ENCODE measurements at places on chromosomes 2 and 18. TPM values are rescaled to one million over a fixed set of nuclear protein-coding genes. Genes with fewer than 3 reads are reported as not detected.
A peak's percentile ranks its signal among the peaks of the same experiment; 100 is the strongest.

The GREB1 gene
- 1.4 TPM for polyA plus RNA-seq

DNA sequence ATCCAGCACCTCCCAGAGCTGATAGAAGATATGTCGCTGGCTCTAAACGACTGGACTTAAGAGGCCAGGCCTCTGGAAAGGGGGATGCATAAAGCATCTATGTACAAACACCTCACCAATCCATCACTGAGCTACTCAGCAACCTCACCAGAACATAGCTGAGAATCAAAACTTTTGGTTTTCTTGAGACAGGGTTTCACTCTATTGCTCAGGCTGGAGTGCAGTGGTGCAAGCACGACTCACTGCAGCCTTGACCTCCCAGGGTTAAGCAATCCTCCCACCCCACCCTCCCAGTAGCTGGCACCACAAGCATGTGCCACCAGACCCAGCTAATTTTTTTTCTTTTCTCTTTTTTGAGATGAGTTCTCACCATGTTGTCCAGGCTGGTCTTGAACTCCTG is 62.9 kb upstream of the MSH6 start:
- no peaks in the 10 kb centered on the region for H3K4me1 ChIP-seq
- no peaks in the 10 kb centered on the region for H3K27me3 ChIP-seq
- H3K4me3 ChIP-seq = no peak overlapping the region
- no peaks in the 10 kb centered on the region for H3K36me3 ChIP-seq

DNA sequence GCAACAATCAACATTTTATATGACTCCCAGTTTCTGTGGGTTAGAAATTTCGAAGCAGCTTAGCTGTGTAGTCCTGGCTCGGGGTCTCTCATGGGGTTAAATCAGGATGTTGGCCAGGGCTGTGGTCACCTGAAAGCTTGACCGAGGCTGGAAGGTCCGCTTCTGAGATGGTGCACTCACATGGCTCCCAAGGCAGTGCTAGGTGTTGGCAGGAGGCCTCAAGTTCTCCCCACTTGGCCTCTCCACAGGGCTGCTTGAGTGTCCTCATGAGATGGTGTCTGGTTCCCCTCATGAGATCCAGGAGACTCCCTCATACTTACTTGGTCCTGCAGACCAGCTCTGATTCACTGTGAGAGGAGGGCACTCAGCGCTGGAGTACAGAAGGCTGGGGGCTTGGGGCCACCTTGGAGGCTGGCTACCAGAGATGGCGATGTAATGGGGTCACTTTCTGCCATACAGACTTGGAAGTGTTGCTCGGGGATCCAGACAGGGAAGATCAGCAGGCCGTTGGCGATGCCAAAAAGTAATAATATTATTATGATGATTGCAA is 98.8 kb downstream of the INHBB start:
- H3K36me3 ChIP-seq = no peaks in the 10 kb centered on the region
- peaks cover 32% of the 10 kb centered on the region for H3K27me3 ChIP-seq
- H3K27ac ChIP-seq = no peak overlapping the region
- DNase-seq = no peak
- no peak overlapping the region for H3K4me3 ChIP-seq

The TCF7L1 gene
- polyA plus RNA-seq = 6.1 TPM

The HDAC4 gene
- polyA plus RNA-seq = 15.2 TPM

GRCh38 chr2:208186465-208186864 is 3.4 kb downstream of the C2orf80 start:
- peaks cover 22% of the 10 kb centered on the region for H3K27me3 ChIP-seq
- H3K4me3 ChIP-seq = no peak overlapping the region
- no peaks in the 10 kb centered on the region for H3K4me1 ChIP-seq
- H3K27ac ChIP-seq = no peak overlapping the region
- H3K36me3 ChIP-seq = no peaks in the 10 kb centered on the region

DNA sequence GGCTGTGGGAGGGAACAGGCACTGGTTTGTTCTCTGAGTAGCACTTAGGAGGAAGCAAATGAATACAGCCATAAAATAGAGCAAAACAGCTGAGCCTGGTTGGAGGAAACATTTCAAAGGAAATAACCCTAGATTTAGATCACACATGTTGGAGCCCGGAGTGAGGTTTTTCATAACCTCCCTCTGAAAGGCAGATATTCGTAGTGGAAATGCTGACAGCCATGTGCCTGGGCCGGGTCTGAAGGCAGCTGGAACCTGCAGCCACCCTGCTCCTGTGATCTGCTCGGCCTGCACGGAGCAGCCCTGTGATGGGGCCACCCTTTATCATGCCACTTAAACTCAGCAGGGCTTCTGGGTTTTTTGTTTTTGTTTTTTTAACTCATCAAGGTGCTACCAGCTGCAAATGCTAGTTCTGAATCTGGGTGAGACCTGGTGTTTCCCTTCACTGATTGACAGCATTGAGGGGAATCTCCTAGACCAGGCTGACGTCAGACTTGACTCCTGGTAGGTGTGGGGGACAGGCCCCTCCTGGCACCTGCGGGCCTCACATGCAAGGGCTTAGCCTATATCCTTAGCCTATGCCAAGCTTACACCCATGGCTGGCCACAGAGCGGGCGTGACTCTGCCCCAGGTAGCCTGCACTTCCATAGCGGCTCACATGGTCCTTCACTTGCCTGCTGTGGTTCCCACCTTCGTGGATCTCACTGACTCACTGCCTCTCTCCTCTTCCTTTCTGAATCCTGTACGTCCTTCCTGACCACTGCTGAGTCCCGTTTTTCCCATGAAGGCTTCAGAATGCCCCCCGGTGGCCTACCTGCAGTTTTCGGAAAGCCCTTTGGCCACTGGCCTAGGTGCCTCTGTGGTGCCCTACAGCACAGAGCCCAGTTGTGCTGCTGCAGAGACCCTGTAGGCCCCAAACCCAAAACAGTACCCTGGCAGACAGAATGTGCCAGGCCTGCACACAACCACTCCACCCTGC is 217.3 kb downstream of the SEPTIN10 start:
- no peaks in the 10 kb centered on the region for H3K27me3 ChIP-seq
- H3K4me1 ChIP-seq = peaks cover 5% of the 10 kb centered on the region
- peaks cover 11% of the 10 kb centered on the region for H3K36me3 ChIP-seq

The NOSTRIN gene
- 18.4 TPM for polyA plus RNA-seq

- H3K4me1 ChIP-seq = peaks cover 73% of the 10 kb centered on the region
- no peak overlapping the region for H3K4me3 ChIP-seq
- DNase-seq = no peak
- no peaks in the 10 kb centered on the region for H3K36me3 ChIP-seq
Observed at GRCh38 chr18:13380691-13381070, 162.1 kb downstream of the LDLRAD4 start.

DNA sequence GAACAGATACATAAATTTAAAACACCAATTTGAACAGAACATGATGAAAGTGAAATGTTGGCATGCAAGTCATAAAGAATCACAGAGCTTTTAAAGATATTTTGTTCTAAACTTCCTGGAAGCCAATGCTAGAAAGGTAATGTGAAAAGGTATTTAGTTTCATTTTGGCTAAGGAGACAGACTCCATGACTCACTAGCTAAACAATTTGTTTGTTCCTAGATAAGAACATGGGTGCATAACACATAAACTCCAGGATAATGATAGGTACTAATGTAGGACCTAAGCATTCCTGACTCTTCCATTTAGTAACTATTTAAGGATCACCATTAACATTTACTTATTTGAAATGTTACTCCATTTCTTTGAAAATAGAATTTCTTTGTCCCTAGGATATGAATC is 292.5 kb upstream of the CNTNAP5 start:
- H3K36me3 ChIP-seq = no peaks in the 10 kb centered on the region
- DNase-seq = no peak
- H3K4me1 ChIP-seq = no peaks in the 10 kb centered on the region
- no peaks in the 10 kb centered on the region for H3K27me3 ChIP-seq

DNA sequence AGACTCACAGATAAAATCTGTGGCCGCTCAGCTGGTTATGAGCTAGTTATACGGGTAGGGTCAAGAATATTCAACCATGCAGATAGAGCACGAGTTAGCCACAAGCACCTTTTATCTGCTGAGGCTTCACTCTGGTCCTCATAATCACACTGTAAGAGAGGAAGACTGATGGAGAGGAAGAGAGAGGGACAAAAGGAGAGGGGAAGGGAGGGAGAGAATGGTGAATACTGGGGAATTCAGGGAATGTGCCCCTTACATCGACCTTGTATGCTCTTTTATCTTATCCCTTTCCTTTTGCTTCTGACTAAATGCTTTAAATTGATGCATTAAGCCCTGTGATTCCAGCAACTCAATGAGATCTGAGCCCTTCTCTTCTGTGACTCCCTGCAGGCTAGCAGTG is 333.1 kb downstream of the DSEL start:
- DNase-seq = no peak
- no peak overlapping the region for H3K4me3 ChIP-seq
- H3K27ac ChIP-seq = no peak overlapping the region
- H3K4me1 ChIP-seq = no peaks in the 10 kb centered on the region
- H3K27me3 ChIP-seq = no peaks in the 10 kb centered on the region
- H3K36me3 ChIP-seq = no peaks in the 10 kb centered on the region

The ZSCAN30 gene
- 17.1 TPM for polyA plus RNA-seq

DNA sequence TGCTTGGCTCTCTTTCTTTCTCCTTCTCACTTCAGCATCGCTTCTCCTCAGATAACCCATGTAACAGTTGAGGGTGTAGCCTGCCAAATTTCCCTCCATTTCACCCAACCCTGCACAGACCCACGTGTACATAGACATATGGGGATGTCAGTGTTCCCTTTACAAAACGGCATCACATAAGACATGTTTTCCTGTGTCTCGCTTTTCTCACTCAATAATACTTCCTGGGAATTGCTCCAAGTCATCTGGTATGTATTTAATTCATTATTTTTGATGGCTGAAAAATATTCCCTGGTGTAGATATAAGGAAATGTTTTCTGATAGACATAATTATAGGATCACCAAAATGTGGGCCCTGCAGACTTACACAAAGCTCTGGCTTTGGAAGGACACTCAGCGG is 176.8 kb downstream of the LOXHD1 start:
- H3K27ac ChIP-seq = no peak overlapping the region
- H3K4me1 ChIP-seq = peaks cover 5% of the 10 kb centered on the region
- DNase-seq = no peak
- no peaks in the 10 kb centered on the region for H3K27me3 ChIP-seq
- H3K36me3 ChIP-seq = no peaks in the 10 kb centered on the region
- H3K4me3 ChIP-seq = no peak overlapping the region

DNA sequence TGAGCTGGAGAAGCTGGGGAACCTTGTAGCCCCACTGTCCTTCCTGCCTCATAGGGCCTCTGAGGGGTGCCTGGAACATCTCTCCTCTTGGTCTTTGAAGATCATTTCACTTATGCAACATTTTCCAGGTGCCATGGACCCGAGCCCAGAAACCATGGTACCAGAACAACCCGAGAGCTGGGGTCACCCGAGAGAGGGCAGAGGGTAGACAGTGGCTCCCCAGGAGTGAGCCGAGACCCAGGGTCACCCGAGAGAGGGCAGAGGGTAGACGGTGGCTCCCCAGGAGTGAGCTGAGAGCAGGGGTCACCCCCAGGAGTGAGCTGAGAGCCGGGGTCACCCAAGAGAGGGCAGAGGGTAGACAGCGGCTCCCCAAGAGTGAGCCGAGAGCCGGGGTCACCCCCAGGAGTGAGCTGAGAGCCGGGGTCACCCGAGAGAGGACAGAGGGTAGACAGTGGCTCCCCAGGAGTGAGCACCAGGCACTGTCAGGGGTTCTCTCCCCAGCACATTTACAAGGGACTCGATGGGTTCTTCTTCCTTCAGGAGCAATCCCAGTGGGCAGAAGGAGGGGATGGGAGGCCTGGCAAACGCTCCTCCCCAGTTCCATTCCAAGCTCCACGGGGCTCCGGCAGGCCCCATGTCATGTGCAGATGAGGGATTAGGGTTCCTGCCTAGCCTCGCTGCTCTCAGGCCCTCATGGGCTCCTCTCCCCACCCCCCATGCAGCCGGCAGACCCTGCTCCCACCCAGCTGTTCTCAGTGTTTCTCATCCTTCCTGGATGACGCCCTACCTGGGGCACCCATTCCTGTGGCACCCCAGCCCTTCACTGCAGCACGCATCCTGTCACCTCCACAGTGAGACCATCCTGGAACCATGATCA is 163.5 kb downstream of the RTP5 start:
- H3K27me3 ChIP-seq = peaks cover 3% of the 10 kb centered on the region
- no peak for DNase-seq
- H3K4me3 ChIP-seq = no peak overlapping the region
- no peaks in the 10 kb centered on the region for H3K36me3 ChIP-seq

The VWC2L gene
- not detected for polyA plus RNA-seq

- no peak overlapping the region for H3K27ac ChIP-seq
- no peaks in the 10 kb centered on the region for H3K4me1 ChIP-seq
- no peaks in the 10 kb centered on the region for H3K36me3 ChIP-seq
- no peak for DNase-seq
- H3K4me3 ChIP-seq = no peak overlapping the region
Observed at GRCh38 chr2:147792966-147793617, 51.7 kb upstream of the ACVR2A start.

GRCh38 chr2:45612285-45612684 is 1.2 kb upstream of the SRBD1 start:
- H3K4me1 ChIP-seq = peaks cover 16% of the 10 kb centered on the region
- no peaks in the 10 kb centered on the region for H3K27me3 ChIP-seq
- H3K4me3 ChIP-seq = no peak overlapping the region

The OSR1 gene
- polyA plus RNA-seq = 6.0 TPM

The EVX2 gene
- not detected for polyA plus RNA-seq

GRCh38 chr2:159226608-159227385 is 59.7 kb downstream of the WDSUB1 start:
- peak overlapping the region; percentile 72 for H3K27ac ChIP-seq
- peaks cover 39% of the 10 kb centered on the region for H3K4me1 ChIP-seq
- no peak for DNase-seq
- H3K4me3 ChIP-seq = no peak overlapping the region
- no peaks in the 10 kb centered on the region for H3K27me3 ChIP-seq

GRCh38 chr2:191661097-191661924 is 16.6 kb upstream of the NABP1 start:
- no peaks in the 10 kb centered on the region for H3K4me1 ChIP-seq
- H3K4me3 ChIP-seq = no peak overlapping the region
- DNase-seq = no peak
- no peak overlapping the region for H3K27ac ChIP-seq
- no peaks in the 10 kb centered on the region for H3K36me3 ChIP-seq

- H3K4me3 ChIP-seq = no peak overlapping the region
- no peak for DNase-seq
- H3K36me3 ChIP-seq = peaks cover 42% of the 10 kb centered on the region
- no peaks in the 10 kb centered on the region for H3K27me3 ChIP-seq
- no peak overlapping the region for H3K27ac ChIP-seq
Observed at GRCh38 chr2:111155610-111156009, 34.9 kb downstream of the BCL2L11 start.

DNA sequence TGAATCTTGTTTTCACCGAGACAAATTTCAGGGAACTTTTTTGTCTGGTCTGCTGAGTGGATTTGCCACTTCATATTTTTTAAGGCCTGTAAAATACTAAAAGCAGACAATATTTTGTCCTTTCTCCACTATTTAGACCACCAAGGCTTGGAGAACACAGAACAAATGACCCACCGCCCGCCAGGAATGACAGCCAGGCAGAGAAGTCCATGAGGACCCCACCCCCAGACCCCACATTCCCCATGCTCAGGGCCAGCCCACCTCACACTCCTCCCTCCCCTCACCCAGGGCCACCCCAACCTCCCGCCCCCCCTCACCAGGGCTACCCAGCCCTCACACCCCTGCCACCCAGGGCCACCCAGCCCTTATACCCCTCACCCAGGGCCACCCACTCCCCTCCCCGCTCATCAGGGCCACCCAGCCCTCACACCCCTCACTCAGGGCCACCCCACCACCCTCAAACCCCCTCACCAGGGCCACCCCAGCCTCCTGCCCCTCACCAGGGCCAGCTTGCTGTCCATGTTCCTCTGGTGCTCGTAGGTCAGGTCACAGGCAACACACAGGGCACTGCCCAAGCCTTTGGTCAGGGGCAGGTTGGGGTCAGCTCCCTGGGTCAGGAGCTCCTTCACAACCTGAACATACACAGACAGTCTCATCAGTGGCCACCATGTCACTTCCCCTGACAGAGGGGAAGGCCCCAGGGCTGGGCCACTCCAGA is 50.6 kb downstream of the ANKMY1 start:
- H3K27ac ChIP-seq = no peak overlapping the region
- DNase-seq = no peak
- no peaks in the 10 kb centered on the region for H3K36me3 ChIP-seq
- H3K4me3 ChIP-seq = no peak overlapping the region
- H3K4me1 ChIP-seq = no peaks in the 10 kb centered on the region
- H3K27me3 ChIP-seq = no peaks in the 10 kb centered on the region

The CPO gene
- polyA plus RNA-seq = 0.10 TPM

Data from heart left ventricle (tissue), 16 donors.